ENCODE measurements at places on chromosomes 5 and 9. TPM values are rescaled to one million over a fixed set of nuclear protein-coding genes. Genes with fewer than 3 reads are reported as not detected.

PDGFRB gene
- total RNA-seq: 175 TPM

PITX1 gene
- total RNA-seq: 2.7 TPM

SIGMAR1 gene
- 115 TPM for total RNA-seq

PDE6A gene
- not detected for total RNA-seq

- DNase-seq: no peak
Measured at GRCh38 chr5:75668445-75668844, 48.8 kb downstream of the POC5 start.

DNA sequence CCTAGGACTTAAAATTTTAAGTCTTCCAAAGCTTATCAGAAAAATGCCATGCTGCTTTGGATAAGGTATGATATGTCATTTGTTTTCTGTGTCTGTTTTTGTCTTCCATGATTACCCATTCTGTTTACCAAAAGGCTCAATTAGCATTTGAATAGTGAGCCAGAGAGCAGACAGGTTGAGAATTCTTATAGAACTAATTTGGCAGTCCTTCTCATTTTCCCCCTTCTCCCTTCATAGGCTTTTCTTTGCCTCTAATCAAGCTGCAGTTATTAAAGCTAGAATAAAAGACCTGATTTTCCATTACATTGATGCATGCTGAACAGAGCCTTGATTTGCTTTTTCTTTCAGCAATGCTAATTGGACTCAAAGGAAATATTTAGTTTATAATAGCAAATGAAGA, 993.0 kb downstream of the MAT2B start:
- DNase-seq: no peak

- no peak for DNase-seq
Measured at GRCh38 chr9:109813303-109813702, 33.3 kb downstream of the PALM2AKAP2 start.

DNA sequence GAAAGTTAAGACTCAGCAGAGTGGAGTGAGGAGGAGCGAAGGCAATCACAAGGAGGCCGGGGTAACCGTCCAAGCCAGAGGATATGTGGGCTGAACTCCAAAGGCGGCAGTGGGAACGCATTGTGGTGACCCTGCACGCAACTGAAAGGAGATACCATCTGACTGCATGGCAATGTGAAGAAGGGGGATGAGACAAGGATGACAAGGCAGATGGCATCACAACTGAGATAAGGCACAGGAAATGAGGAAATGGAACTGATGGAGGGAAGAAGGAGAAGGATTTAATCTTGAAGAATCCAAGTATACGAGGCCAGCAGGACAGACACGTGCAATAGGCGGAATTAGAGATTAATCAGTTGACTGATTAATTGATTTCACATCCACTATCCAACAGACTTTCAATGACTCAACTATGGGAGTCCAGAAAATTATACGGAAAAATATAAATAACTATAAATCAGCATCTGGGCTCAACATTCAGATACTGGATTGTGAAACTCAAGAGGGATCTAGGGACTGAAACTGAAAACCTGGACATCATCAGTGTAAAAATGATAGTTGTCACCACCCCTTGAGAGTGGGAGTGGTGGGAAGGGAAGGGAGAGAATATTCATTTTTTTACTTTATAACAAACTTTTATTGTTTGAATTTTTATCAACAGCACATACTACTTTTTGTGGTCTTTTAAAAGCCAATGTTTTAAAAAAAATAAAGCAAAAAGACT, 86.1 kb downstream of the ARL15 start:
- DNase-seq: no peak

DNA sequence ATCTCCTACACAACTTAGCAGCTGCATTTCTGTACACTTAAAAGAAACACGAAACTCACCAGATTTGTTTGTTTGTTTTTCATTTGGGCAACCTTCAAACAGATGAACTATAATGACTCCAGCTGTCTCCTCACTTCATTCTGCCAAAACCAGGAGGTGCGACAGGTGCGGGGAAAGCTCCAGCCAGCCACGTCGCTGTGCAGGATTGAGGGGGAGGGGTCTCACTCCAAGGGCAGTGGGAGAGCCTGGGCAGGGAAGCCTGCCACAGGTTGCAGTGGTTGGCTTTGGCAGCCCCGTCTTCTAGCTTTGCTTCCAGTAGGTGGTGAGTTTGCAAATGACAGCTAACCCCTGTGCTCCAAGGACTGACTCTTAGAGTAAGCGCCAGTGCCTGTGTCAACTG, 215.8 kb downstream of the CEMIP2 start:
- no peak for DNase-seq

DNA sequence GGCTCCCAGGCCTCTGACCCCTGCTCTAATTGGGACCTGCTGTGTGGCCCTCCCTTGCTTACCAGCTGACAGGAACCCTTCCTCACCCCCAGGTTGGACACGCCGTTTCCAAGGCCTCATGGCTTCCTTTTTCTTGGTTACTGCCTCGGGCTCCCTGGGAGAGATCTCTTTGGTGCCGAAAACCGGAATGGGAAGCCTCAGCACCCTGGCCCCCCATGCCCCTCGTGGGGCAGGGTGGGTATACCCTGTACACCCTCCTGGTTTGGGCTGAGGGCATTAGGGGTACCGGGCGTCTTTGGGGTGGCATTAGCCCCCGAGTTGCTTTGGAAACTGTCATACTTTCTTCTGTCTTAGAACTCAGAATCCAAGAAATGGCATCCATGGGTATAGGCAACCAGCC, 10.1 kb upstream of the LRRC14B start:
- no peak for DNase-seq

DNA sequence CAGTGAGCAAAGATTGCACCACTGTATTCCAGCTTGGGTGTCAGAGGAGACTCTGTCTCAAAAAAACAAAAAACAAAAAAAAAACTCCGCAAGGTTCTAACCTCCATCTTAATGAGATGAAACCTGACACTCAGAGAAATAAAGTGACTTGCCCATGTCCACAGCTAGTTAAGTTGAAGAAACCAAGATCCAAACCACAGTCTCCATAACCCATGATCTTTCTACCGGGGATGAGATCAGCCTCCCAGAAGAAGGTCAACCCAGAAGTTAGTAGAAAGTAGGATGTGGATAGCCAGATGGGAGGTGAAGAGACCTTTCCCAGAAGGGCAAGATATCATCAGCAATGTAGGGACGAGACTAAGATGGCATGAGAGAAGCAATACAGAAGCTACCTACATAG, 140.4 kb upstream of the ADRA1B start:
- DNase-seq: no peak

GRCh38 chr9:37155601-37156000, 35.2 kb downstream of the ZCCHC7 start:
- no peak for DNase-seq

- DNase-seq: no peak
Measured at GRCh38 chr5:150632305-150633160, 7.9 kb upstream of the SYNPO start.

- no peak for DNase-seq
Measured at GRCh38 chr9:111904026-111904425, 7.4 kb downstream of the UGCG start.

Data from tibial nerve (tissue), 4 donors.